Suprapubic skin (tissue), 4 donors: ENCODE measurements at places on chromosomes 2 and 18. TPM values are rescaled to one million over a fixed set of nuclear protein-coding genes. Genes with fewer than 3 reads are reported as not detected.

CROCC2 gene
- not detected for total RNA-seq

NEU2 gene
- 5.3 TPM for total RNA-seq

APOB gene
- 1.3 TPM for total RNA-seq

MYOM1 gene
- 2.1 TPM for total RNA-seq

RGPD4 gene
- 0.08 TPM for total RNA-seq

FHOD3 gene
- total RNA-seq = 13.3 TPM

TYMS gene
- total RNA-seq = 5.9 TPM

NDUFS1 gene
- 66.5 TPM for total RNA-seq

RFTN2 gene
- total RNA-seq = 4.9 TPM

SLC5A7 gene
- total RNA-seq = not detected

SCG2 gene
- not detected for total RNA-seq

SULT6B1 gene
- not detected for total RNA-seq

SP140L gene
- total RNA-seq = 6.3 TPM

ALPG gene
- not detected for total RNA-seq

ANKRD30BL gene
- total RNA-seq = not detected

ABCG5 gene
- total RNA-seq = not detected

ZNF396 gene
- 1.6 TPM for total RNA-seq

TMEM150A gene
- total RNA-seq = 13.3 TPM

EML6 gene
- total RNA-seq = 2.3 TPM

YES1 gene
- total RNA-seq = 98.6 TPM

SLC16A14 gene
- 9.2 TPM for total RNA-seq
